CD4-positive, alpha-beta T cell (primary cell): ENCODE measurements at places on chromosomes 1 and 21.
A peak's percentile ranks its signal among the peaks of the same experiment; 100 is the strongest.

DNA sequence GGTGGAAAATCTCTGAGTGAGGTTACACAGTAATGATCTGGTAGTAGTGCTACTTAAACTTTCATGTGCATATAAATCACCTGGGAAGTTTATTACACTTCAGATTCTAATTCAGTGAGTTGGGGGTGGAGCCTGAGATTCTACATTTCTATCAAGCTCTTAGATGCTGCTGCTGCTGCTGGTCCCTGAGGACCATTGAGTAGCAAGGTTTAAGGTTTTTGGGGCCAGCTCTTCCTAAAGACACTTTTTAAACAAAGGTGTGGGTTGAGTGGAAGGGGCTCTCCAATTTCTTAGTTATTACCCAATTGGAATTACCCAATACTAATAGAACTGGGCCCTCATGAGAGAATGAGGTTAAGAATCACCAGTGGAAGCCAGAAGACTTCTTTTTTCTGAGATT is 29.5 kb downstream of the KCNA3 start:
- DNase-seq = no peak

- no peak for DNase-seq
Observed at GRCh38 chr1:72433591-72433990, 151.3 kb upstream of the NEGR1 start.

DNA sequence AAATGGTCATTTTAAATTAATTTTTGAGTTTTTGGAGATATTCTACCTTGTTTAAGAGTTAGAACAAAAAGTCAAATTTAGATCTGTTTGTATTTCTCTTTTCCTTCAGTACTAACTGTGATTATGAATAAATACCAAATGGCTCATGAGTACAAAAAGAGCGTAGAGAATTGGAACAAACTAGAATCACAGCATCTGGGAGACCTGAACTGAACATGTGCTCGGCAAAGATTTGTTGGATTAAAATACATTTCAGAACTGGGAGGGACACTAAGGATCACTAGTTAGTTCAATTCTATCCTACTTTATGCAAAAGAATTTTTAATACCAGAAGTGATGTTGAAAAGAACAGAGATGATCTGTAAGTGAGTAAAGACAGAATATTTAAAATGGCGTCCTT is 19.5 kb downstream of the OLFM3 start:
- DNase-seq = no peak

DNA sequence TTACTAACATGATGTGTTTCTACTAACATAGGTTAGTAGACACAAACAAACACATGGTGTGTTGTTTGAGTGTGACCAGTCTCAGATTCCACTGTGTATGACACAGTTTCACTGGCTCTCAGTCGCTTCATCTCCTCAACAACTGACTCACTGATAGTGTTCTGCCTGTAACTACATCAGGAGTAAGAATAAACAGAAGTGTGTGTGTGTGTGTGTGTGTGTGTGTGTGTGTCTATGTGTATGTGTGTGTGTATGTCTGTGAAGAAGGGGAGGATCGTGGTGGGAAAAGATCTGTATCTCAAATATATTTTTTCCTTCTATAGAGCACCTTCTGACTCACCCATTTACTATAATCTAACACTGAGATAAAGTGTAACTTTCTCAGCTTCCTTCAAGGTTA is 391.0 kb downstream of the PTPRC start:
- no peak for DNase-seq

- no peak for DNase-seq
Observed at GRCh38 chr1:220754212-220754917, 6.2 kb downstream of the MTARC2 start.

- no peak for DNase-seq
Observed at GRCh38 chr1:15509586-15509985, 14.4 kb downstream of the CASP9 start.

- peak; percentile 19 for DNase-seq
Observed at GRCh38 chr21:34807881-34808568, 139.2 kb downstream of the CLIC6 start.

DNA sequence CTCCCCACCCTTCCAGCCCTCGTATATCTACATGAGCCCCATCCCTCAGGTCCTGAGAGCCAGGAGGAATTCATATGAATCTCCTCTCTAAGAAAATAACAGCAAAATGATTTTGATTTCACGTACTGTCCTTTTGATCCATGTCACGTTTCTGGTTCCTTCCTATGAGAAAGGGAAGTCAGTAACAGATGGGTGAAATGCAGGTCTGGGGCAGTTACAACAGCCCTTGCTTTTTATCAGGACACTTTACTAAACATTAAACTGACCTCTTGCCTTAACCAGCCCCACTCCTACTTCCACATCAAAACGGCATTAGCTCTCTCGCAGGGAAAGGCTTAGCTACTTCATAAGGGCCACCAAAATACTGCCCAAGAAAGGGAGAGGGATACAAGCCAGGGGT is 59.0 kb downstream of the SPATA46 start:
- DNase-seq = no peak

GRCh38 chr21:33418691-33419090 is 15.5 kb downstream of the IFNGR2 start:
- DNase-seq = no peak

DNA sequence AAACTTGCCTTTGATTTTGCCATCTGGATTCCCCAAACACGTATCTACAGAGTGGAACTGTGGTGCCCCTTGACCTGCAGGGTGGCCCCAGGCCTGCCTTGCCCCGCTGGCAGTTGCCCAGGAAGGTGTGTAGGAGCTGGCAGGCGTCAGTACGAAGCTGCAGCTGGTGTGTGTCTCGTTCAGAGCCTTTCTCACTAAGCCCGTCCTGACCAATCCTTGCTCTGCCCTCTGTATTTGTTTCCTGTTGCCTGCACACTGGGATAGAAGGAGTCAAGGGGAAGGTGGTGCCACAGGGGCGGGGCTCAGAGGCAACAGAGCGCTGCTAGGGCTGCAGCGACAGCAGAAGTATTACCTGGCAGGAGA is 5.2 kb upstream of the VSIG8 start:
- DNase-seq = no peak

DNA sequence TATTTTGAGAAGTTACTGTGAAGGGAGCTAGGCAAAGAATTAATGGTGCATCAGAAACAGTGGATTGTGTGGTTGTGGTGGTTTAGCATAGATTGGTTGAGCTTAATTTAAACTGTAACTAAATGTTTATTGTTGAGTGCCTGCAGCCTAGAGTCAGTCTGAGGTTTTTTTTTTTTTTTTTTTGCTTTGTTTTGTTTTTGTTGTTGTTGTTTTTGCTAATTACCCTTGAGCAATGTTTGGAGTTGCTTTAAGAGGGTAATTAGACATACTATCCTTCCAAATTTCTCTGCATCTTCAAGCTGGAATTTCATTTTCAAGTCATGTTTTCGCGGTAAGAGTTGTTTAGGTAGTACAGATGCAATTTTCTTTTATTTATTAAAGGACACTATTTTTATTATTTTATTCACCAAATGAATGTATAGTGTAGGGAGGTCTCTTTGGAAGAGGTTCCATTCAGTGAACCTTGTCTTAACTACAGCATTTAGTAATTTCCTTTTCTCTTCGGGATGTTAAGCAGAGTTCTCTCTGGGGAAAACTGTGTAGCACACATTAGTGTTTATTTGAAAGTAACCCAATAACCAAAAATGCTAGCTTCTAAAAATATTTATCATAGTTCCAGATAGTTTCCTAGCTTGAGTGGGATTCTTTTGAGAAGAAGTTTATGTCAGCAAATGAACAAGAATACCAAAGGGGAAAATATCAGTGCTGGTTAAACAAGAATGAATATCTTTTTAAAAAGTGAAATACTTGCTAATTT is 82.3 kb downstream of the CLIC4 start:
- no peak for DNase-seq

DNA sequence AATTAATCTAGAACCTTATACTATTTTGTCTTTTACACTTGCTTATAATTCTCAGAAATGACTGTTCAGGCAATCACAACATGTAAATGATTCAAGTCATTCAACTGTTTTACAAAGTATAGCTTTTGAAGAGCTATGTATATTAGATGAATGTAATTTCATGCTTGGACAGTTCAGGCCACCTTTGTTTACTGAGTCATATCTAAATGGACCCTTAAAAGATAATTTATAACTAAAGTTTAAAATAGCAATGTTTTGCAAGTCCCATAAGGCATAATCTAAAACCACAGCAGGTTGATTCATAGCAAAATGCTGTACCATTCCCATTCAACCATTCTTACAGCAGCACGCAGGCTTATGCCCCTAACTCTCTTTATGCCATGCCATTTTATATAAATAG is 64.8 kb downstream of the PIK3R3 start:
- no peak for DNase-seq

DNA sequence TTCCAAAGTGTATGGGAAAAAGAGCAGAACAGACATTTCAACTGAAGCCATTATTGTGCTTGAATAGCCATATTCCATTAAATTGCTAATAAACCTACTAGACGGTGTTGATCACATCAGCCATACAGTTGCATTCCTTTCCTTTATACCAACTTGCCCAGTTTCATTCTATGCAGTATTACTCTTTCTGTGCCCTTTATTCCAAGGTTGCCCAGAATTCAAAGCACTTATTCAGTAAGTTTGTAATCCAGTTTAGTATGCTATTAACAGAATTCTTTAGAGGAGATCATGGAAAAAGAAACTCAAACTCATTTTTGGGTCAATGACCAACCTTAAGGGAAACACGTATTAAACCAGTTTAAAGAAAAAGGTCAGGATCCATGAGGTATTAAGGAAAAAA is 89.5 kb downstream of the DDAH1 start:
- DNase-seq = no peak

DNA sequence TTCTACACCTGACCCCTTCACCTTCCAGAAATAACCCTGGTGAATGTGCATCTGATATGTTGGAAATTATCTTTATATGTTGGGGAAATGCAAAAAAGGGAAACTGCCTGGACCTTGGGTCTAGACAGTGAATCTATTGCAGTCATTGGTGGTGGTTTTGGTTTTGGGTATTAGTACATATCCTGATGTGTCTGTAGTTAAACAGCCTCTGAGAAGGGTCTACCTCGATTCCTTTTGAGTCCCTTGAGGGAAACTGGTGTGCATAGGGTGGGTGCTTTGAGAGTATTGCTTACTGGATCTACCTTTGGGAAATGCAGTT is 127.3 kb upstream of the KIAA0040 start:
- DNase-seq = no peak

DNA sequence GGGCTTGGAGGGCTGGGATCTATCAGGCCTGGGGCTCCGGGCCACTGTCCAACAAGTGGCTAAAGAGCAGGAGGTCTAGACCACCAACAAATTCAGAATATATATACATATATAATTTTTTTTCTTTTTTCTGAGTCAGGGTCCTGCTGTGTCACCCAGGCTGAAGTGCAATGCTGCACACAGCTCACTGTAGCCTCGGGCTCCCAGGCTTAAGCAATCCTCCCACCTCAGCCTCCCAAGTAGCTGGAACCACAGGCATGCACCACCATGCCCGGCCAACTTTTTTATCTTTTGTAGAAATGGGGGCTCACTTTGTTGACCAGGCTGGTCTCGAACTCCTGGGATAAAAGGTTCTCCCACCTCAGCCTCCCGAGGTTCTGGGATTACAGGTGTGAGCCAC is 6.8 kb upstream of the LAPTM5 start:
- no peak for DNase-seq

DNA sequence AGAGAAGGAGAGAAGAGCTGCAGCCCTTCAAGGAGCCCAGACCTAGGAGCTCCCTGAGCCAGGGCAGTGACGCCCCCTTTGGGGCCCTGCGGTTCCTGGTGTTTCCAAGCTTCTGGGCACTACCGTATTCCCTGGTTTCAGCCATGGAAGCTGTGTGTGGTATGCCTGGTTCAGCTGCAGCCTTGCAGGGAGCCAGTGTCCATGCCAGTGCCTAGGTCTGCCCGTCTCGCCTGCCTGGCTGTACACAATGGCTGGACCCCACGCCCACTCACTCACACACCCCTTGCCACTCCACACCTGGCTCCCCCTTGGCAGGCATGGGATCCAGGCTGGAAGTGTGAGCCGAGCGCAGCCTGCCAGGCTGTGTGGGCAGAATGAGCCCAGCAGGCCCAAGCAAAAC is 87.7 kb downstream of the ADARB1 start:
- DNase-seq = no peak

DNA sequence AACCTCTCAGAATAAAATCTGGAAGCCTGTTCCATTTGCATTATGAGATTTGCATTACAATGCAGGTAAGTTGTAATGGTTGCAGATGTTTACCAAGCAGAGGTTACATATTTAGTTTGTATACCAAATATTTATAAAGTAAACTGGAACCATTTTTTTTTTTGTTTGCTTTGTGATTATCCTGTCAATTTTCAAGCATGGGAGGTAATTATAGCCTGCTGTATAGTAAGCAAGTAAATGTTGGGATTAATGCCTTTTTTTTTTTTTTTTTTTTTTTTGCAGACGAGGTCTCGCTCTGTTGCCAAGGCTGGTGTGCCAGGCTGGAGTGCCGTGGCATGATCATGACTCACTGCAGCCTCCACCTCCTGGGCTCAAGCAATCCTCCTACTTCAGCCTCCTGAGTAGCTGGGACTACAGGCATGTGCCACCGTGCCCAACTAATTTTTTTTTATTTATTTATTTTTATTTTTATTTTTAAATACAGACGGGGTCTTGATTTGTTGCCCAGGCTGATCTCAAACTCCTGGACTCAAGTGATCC is 21.0 kb downstream of the NFYC start:
- no peak for DNase-seq

DNA sequence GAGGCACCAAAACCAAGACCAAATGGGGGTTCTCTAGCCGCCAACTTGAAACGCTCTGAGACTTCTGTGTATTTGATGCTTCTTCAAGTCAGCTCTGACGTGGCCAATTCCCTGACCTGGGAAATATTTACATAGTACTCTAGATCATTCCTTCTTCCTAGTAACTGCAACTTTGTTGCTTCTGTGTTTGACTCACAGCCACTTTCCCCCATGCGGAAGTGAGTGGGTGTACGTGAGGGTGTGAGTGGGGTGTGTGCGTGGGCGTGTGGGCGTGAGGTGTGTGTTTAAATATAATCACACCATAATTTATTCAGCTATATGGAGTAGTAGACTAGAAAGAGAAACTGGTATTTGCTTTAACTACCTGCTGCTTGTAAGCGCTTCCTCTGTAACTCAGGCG is 111.0 kb downstream of the TAS1R2 start:
- DNase-seq = no peak

GRCh38 chr1:199007423-199007822 is 368.6 kb downstream of the PTPRC start:
- DNase-seq = no peak

GRCh38 chr21:42250422-42251403 is 31.8 kb downstream of the ABCG1 start:
- no peak for DNase-seq

DNA sequence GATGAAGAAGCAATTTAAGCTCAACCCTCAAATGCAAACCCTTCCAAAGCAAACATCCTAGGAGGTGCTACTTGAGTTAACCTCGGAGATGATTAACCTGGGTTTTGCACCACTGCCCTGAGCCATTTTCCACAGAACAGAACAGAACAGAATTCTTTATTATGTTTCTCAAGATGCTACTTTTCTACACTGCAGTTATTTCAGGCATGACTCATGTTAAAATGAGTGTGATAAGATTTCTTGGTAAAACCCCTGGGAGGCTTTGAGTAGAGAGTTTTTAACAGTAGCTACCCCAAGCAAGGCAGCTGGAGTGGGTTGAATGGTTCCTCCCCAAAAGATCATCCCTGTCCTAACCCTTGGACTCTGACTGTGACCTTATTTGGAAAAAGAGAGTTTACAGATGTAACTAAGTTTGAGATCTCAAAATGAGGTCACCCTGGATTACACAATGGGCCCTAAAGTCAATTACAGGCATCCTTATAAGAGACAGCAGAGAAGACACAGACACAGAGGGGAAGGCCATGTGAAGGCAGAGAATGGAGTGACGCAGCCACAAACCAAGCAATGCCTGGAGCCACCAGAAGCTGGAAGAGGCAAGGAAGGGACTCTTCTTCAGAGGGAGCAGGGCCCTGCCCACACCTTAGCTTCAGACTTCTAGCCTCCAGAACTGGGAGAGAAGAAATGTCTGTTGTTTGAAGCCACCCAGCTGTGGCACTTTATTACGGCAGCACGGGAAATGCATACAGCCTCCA is 153.4 kb downstream of the ETS2 start:
- DNase-seq = no peak
